Activated CD4-positive, alpha-beta T cell treated with anti-CD3 and anti-CD28 coated beads, Interleukin-2, amount 10 ng/mL, durations not matched to agents 7 days and 5 days (primary cell): ENCODE measurements at places on chromosomes 11 and 22. TPM values are rescaled to one million over a fixed set of nuclear protein-coding genes. Genes with fewer than 3 reads are reported as not detected.

The C11orf21 gene
- 81.0 TPM for total RNA-seq

The TMEM45B gene
- total RNA-seq = 0.94 TPM

- H3K36me3 ChIP-seq = peaks cover 11% of the 10 kb centered on the region
- DNase-seq = no peak
- peaks cover 64% of the 10 kb centered on the region for H3K4me1 ChIP-seq
- no peak overlapping the region for H3K4me3 ChIP-seq
- H3K27me3 ChIP-seq = peaks cover 5% of the 10 kb centered on the region
These were observed 11.9 kb upstream of the SYTL2 start for GRCh38 chr11:85822814-85823213.

The MS4A15 gene
- not detected for total RNA-seq

GRCh38 chr11:93542811-93543229, 371 bp downstream of the SMCO4 start:
- no peak for DNase-seq
- H3K4me1 ChIP-seq = peaks cover 46% of the 10 kb centered on the region
- peak overlapping the region; percentile 87 for H3K27ac ChIP-seq
- H3K36me3 ChIP-seq = no peaks in the 10 kb centered on the region

DNA sequence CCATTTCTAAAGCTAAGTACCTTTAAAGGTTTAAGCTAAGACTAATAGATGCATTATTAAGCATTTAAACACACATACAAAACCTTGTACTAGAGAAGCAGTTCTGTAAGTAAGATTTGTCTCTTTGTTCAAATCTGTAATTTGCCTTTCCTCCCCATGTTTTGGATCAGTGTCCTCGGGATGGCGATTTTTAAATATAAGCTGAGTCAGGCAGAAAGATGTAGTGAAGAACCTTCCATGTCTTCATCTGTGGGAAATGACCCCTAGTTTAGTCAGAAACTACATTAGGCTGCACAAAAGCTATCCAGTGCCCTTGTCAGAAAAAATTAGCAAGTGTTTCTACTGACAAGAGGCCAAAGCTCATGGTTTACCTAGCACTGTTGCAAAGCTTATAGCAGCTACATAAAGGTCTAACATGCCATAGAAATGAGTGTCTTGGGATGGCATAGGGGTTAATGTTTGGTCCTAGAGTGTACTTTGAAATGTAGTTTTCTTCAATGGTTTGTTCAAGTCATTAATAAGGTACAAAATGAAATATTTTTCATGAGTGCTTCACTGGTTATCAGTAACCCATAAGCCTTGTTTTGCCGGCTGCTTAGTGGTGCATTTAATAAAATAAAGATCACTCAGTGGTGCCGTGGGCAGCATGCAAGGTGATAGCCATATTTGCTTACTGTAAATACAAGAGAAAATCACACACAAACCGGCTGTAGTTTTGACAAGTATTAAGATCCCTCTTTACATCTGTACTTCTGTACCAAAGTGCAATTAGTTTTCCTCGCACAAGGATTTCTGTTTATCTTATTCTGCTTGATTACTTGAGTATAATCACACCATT, 139.8 kb downstream of the ELP4 start:
- H3K4me1 ChIP-seq = no peaks in the 10 kb centered on the region
- H3K27ac ChIP-seq = no peak overlapping the region
- no peak overlapping the region for H3K4me3 ChIP-seq
- peaks cover 3% of the 10 kb centered on the region for H3K36me3 ChIP-seq
- DNase-seq = no peak
- no peaks in the 10 kb centered on the region for H3K27me3 ChIP-seq

The ARHGEF17 gene
- not detected for total RNA-seq

The RPS19BP1 gene
- 69.3 TPM for total RNA-seq

The SLC22A9 gene
- total RNA-seq = not detected

DNA sequence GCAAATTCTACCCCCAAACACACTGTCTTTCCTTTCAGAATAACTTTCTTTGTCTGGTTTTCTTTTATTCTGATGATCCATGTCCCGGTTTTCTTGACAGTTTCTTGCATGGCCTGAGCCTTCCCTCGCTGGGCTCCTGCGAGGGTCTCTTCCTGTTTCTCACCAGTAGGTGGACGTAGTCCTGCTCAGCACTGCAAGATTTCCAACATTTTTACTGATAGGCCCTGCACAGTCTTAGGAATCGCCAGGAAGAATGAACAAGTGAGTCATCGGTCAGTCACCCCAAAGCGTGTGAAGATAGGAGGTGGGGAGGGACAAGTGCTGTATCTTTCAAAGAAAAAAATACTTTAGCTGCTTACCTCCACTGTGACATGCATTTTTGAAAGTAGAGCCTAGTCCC, 16.9 kb upstream of the KIRREL3 start:
- no peaks in the 10 kb centered on the region for H3K36me3 ChIP-seq
- H3K4me1 ChIP-seq = no peaks in the 10 kb centered on the region
- H3K4me3 ChIP-seq = no peak overlapping the region
- H3K27ac ChIP-seq = no peak overlapping the region
- no peaks in the 10 kb centered on the region for H3K27me3 ChIP-seq

- H3K36me3 ChIP-seq = no peaks in the 10 kb centered on the region
- H3K4me1 ChIP-seq = peaks cover 24% of the 10 kb centered on the region
- H3K27me3 ChIP-seq = no peaks in the 10 kb centered on the region
- H3K27ac ChIP-seq = no peak overlapping the region
These were observed 12.2 kb downstream of the TMPRSS6 start for GRCh38 chr22:37097346-37097745.

The SUSD2 gene
- 1.1 TPM for total RNA-seq

The MEI1 gene
- total RNA-seq = 54.6 TPM

The LDHA gene
- 948 TPM for total RNA-seq

The SCARF2 gene
- 1.1 TPM for total RNA-seq

DNA sequence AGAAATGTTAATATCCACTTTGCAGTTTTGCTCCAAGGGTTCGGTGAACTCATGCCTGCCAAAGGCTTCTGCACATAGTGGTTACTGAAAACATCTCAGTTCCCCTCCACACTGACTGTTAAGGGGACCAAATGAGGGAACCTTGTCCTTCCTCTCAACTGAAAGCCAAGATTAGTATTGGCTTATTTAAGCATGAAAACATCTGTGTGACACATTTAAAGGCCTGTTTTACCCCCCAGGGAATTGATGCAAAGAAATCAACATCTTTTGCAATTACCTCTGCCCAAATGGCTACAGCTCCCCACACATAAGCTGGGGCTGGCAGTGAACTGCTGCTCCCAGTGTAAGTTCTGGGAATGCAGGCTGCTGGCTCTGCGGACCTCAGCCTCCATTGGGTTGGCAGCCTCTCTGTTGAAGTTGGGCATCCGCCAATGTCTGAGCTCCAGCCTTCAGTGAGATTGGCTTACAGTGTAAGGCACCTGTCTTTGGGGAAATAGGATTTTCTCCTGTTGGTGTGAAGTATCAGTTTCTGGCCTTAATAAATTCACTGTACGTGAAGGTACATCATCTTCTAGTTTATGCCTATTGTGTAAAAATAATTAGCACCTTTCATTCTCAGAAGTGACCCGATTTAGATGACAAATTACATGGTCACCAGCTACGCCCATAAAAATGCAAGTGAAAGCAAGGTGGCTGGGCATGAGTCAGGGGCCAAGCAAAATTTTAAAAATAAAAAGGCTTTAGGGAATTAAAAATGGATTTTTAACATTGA, 213.4 kb upstream of the SYN3 start:
- DNase-seq = no peak
- peak overlapping the region; percentile 2 for H3K27ac ChIP-seq

DNA sequence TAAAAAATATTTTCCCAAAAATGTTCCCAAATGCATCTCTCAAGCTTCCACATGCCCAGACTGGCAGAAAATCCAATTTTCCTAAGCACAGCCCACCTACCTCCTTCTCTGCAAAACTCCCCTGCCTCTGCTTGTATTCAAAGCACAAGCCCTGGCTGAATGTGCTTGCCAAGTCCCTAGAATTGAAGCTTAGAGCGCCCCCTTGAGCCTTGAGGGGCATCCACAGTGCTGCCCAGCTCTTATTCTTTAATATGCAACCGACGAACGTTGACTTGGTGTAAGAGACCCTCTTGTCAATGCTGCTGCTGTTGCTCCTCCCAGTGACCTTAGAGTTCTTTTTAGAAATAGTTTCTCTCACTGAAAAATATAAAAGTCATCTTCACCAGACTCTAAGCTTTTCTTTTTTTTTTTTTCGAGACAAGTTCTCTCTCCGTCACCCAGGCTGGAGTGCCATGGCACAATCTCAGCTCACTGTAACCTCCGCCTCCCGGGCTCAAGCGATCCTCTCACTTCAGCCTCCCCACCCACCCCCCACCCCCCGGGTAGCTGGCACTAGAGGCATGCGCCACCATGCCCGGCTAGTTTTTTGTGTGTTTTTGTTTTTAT, 63.5 kb upstream of the CAPRIN1 start:
- H3K4me3 ChIP-seq = no peak overlapping the region
- no peak overlapping the region for H3K27ac ChIP-seq
- DNase-seq = peak; percentile 84
- peaks cover 7% of the 10 kb centered on the region for H3K27me3 ChIP-seq

- no peaks in the 10 kb centered on the region for H3K27me3 ChIP-seq
- H3K36me3 ChIP-seq = peaks cover 37% of the 10 kb centered on the region
- no peak overlapping the region for H3K4me3 ChIP-seq
- peaks cover 4% of the 10 kb centered on the region for H3K4me1 ChIP-seq
- no peak for DNase-seq
- no peak overlapping the region for H3K27ac ChIP-seq
These were observed 44.6 kb downstream of the COPB1 start for GRCh38 chr11:14454861-14455632.

GRCh38 chr22:50577697-50577986, 585 bp downstream of the CPT1B start:
- no peaks in the 10 kb centered on the region for H3K27me3 ChIP-seq
- peak overlapping the region; percentile 16 for H3K4me3 ChIP-seq
- peaks cover 33% of the 10 kb centered on the region for H3K36me3 ChIP-seq
- DNase-seq = no peak
- peaks cover 30% of the 10 kb centered on the region for H3K4me1 ChIP-seq

The OLFML1 gene
- total RNA-seq = not detected
